ENCODE measurements at places on chromosomes 1 and 21.

DNA sequence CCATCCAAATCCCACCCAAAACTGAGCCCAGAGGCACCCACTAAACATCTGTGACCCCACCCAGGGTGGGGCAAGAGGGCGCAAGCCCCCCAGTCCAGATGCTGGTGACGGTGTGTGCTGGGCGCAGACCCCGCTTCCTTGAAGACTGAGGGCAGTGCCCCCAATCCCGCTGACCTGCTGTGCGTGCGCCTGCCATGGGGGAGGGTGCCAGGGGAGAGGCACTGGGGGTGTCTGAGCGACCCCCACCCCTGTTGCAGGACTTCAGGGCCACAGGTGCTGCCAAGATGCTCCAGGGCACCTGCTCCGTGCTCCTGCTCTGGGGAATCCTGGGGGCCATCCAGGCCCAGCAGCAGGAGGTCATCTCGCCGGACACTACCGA, 13.3 kb downstream of the COL6A2 start:
- no peak for DNase-seq

DNA sequence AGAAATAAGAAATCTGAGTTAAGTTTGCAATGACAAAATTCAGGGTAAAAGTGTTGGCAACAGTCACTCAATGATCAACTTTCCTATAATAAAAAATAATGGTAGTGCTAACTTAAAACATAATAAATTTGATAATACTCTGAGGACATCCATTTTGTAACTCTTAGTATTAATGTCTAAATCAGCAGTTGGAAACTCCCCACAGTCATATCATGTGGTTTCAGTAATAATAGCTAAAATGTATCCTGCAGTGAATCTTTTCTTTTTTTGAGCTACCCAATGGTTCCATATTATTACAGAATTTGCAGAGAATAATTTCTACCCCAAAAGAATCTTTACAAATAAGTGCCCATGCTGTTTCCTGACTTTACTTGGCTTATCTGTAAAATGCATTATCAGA, 286.7 kb downstream of the PTPRC start:
- DNase-seq: no peak

GRCh38 chr1:206727981-206728696, 42.4 kb upstream of the IL19 start:
- DNase-seq: no peak

- no peak for DNase-seq
Measured at GRCh38 chr1:43573066-43573800, 42.5 kb downstream of the PTPRF start.
